Epithelial cell of esophagus (primary cell): ENCODE measurements at places on chromosomes 1 and 21.

DNA sequence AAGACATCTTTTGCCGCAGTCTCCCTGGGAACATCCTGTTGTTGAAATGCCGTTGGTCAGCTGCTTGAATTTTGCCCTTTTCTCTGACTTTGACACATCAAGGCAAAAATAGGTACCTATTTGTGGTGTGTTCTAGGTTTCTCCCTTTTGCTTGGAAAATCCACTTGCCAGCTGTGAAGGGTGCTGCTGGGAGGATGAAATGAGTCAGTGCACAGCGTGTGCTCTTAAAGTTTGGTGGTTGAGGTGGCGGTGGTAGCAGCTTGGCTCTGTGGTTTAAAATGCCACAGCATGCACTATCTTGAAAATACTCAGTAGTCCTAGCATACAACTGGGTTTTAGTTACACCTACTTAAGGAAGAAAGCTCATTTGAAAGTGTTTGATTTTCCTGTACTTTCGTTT lies 183.8 kb downstream of the DHRS3 start:
- peak; percentile 69 for DNase-seq

DNA sequence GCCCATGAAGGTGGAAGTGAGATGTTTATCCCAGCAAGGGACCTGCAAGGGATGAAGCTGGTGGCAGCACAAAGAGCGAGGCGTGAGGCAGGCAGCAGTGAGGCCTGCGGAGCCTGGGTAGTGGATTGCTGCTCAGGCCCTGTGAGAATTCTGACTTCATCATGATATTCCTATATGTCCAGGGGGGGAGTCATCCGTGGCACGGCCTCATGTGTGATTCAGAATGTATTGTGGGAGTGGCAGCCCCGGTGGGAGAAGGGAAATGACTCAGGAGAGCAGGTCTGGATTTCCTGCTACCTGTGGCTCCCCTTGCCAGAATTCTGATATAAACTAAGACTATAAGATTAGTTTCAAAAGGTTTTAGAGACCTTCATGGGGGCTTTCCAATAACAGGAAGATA lies 240.9 kb downstream of the CAMTA1 start:
- DNase-seq: peak; percentile 90

GRCh38 chr1:236938760-236939159 lies 65.5 kb downstream of the MT1HL1 start:
- DNase-seq: no peak

- DNase-seq: no peak
These were observed 41.6 kb downstream of the LAMC2 start for GRCh38 chr1:183227422-183228346.

DNA sequence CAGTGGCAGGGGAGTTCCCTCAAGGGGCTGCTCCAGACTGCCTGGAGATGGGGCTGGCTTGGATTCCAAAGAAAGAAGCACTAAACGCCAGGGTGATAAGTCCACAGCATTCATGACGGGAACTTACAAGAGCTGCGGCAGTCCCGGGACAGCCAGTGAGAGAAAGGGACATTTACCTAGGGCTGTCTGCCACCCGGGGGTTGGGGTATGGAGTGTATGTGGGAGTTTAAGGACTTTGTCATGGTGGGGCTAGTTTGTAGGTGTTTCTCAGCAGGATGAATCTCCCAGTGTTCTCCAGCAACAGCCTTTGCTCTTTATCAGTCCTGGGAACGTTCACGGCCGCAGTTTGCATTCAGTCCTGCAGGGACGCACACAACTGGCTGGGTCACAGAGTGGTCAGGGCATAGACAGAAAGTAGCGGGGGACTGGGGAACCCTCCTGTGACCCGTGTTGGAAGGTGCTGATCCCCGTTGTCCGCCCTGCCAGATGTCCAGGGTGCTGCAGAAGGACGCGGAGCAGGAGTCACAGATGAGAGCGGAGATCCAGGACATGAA lies 41.4 kb upstream of the HMGN1 start:
- no peak for DNase-seq

DNA sequence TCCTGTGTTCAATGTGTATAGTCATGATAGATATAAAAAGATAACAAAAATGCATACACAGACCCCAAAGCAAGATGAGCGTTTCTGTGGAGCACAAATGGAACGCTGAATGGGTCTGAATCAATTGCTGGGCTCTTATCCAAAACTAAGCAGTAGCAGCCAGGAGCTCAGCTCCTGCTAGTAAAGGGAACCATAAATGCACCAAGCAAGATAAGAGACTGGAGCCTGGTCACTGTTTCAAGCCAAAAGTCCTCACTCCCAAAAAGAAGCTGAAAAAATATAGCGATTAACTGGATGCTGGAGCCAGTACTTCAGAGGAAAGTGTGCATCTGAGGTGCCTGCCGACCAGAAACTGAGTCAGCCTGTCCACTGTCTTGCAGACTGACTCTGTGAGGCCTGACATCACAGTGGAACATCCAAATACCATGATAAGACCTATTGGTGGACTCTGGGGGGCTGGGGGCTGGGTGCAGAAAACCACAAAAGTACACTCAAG lies 68.9 kb downstream of the LRRC8C start:
- DNase-seq: no peak

GRCh38 chr1:192158181-192158580 lies at the start of gene RGS18:
Gene RGS18, plus strand, starts transcription at chr1:192158462. Its CDS starts 176 bp downstream, at chr1:192158638.
- DNase-seq: no peak

DNA sequence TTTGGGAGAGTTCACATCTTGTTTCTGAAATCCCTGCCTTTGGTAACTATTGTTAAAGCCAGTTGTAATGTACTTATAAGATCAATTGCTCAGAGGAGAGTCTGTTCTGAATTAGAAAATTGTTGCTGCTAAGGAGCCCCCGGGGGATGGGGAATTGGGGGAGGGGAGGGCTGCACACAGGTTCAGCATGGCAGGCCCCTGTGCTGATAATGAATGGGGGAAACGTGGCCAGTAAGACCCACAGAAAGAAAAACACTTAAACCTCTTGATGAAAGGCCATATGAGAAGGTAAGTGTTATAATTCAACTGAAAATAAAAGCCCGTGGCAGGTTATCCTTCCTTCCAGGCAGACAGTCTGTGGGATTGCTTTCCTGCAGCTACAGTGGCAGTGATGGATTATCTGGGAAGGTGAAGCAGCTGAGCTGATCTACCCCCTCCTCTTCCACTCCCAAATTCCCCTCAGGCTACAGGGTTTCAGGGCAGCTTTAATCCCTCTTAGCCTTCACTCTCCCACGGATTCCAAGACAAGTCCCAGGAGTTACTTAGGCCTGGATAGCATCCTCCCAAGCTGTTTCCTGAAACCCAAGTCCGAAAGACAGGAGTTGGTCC lies 398.8 kb downstream of the TBX15 start:
- no peak for DNase-seq

DNA sequence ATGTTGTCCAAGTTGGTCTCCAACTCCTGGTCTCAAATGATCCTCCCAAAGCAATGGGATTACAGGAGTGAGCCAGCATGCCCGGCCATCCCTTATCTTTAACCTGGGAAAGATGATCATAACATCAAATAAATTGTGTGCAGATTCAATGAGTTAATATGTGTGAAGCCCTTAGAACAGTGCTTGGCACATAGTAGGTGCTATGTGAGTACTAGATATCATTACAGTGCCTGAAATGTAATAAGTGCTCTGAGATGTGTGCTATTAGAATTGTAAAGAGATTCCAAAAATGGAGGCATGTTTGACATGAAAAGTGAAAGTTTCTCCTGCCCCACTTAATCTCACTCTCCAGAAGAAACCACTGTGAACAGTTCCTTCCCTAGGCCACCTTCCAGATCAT lies 71.8 kb downstream of the RUNX3 start:
- DNase-seq: no peak

GRCh38 chr1:38918568-38918967 lies 23.1 kb downstream of the RHBDL2 start:
- DNase-seq: no peak

DNA sequence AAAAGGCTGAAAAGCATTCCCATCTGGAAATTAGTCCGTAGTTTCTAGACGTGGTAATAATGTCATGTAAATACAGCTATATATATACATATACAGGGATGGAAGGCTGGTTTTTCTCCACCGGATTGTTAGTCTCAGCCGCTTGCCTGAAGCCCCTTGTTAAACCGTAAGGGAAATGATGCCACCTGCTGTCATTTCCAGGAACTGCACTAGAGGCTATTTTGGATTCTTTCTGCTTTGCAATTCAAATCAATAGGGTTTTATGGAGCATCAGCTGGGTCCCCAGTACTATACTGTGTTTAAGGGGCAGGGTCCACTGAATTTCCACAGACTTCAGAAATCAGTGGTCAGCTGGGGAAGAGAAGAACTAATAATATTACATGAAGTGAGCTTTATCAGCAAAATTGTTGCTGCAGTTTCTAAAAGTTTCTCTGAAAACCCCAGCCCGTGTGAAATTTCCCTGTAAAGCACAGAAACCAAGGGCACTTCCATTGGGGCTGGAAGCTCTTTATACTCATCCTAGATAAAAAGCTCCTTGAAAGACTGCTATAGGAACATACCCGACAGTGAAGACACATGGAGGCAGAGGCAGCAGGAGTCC lies 33.8 kb upstream of the MPZL1 start:
- peak; percentile 80 for DNase-seq

DNA sequence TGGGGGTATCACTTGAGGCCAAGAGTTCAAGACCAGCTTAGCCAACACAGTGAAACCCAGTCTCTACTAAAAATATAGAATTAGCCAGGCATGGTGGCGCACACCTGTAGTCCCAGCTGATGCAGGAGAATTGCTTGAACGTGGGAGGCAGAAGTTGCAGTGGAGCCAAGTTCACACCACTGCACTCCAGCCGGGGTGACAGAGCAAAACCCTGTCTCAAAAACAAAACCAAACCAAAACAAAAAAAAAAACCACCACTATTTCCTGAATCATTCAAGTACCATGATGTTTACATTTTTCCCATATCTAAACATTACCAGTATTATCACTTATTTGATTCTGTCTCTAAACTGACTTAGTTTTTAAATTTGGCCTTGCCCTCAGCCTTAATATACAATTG lies 29.5 kb downstream of the TUT4 start:
- DNase-seq: no peak
